ENCODE measurements at places on chromosomes 6 and 20.

DNA sequence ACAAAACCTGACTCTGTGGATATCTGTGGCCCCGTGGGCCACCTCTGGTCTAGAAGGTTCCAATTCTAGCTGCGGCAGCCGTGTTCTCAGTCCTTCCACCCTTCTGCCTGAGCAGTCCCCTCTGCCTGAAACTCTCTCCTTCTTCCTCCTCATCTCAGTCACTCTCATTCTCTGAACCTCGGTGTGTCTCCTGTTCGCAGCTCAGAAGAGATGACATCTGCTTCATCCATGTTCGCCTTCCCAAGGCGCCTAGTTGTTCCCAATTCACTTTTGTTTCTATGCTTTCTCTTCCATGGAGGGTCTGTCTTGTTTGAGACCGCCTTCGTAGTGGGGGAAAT, 95.5 kb downstream of the CEBPB start:
- DNase-seq: no peak

DNA sequence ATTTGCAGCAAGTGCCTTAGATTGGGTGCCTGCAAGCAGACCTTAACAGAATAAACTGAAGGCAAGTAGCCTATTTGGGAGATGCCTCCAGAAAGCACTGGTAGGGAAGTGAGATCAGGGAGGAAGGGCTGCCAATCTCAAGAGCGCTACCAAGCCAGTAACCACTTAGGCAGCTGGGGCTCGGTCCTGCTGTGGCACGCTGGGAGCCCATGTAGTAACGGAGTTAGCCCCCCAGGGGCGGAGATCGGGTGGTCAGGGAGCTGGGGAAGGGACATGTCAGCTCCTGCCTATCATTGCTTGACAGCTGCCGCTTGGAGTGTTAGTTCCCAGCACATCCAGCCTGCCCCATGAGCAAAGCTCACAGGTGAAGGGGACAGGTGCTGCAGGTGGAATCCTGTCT, 127.0 kb downstream of the CEBPB start:
- no peak for DNase-seq

- no peak for DNase-seq
Observed at GRCh38 chr20:24823176-24823784, 125.8 kb upstream of the CST7 start.

DNA sequence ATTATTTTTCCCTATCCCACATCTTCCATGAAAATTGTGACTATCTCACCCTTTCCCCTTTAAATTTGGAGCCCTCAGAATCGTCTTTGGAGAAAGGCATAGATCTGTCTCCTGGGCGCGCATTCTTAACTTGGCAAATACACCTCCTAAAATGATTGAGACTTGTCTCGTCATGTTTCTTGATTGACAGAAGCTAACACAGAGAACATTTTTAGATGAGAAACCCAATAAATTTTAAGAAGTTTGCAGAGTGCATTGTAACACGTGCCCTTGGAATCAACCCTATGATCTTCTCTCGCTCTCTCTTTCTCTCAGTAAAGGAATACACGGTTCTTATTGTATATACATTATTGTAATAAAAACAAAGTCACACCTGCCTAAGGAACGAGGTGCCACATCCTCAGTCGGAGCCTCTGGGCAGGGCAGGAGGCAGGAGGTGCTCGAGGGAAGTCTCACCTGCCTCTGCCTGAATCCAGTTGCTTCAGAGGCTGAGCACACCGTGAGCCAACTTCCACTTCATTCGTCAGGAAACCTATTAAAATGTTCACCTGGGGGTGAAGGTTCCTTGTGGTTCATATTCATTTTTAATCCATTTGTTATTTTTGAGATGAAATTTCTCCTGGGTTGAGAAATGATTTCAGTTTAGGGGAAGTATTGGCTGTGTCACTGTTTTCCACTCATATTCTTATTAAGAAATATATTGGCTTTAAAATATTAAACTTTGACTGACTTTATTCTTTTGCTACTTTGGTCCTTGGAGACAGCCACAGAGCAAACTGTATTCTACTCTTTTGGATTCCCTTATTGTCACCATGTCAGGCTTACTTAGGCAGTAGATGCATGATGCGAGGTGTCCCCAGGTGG, 90.5 kb upstream of the THBS2 start:
- no peak for DNase-seq

DNA sequence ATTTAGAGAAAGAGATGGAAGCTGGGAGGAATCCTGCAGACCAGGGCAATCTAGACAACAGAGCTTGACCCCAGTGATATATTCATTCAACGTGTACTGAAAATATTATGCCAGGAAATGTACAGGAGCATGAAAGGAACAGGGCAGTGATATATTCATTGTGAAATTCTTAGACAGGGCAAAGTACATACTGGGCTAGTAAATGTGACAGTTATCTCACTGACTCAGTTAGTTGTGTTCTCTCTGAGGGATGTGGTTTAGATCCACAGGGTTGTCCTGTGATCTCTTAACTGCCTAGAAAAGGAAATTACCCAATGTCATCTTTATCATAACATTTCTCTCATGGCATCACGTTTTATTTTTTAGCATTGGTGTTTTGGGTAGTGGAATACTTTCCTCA, 891.3 kb downstream of the EYS start:
- DNase-seq: no peak

DNA sequence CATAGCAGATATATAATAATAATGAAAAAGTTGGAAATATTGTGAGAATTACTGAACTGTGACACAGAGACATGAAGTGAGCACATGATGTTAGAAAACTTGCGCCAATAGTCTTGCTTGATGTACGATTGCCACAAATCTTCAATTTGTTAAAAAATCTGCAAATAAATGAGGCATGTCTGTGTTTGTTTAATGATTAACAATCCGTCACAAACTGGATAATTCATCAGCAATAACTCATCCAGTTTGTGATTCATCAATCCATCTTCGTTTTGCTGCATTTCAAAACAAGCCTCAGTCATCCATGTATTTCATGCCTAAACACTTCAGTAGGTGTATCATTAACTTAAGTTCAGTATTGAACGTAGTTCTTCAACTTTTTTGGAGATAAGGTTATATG, 25.5 kb upstream of the SMIM26 start:
- no peak for DNase-seq

GRCh38 chr20:58700823-58701222, 8.2 kb downstream of the NPEPL1 start:
- no peak for DNase-seq

- no peak for DNase-seq
Observed at GRCh38 chr20:15528391-15529111, 1044.7 kb downstream of the KIF16B start.

DNA sequence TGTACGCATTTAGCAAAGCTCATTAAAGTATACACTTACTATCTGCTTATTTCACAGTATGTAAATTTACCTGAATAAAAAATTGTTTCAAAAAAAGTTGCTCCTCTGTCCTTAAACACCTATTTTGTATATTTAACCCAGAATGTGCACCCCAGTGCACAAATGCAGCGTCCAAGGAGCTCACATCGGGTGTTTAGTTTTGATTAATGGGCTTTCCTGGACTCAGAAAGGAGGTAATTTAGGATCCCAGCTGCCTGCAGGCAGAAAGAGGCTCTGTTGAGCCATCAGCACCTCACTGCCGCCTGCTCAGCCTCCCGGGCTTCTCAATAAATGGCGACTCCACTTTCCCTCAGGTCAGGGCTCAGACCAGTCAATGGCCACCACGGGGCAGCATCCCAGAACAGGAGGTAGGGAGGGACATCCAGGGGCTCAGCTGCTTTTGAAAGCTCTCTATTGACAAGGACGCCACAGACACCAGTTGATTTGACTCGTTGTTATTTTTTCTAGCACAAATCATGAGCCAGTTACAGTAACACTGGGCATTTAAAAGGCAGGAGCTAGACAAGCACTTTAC, 70.2 kb upstream of the TBC1D7 start:
- DNase-seq: no peak

DNA sequence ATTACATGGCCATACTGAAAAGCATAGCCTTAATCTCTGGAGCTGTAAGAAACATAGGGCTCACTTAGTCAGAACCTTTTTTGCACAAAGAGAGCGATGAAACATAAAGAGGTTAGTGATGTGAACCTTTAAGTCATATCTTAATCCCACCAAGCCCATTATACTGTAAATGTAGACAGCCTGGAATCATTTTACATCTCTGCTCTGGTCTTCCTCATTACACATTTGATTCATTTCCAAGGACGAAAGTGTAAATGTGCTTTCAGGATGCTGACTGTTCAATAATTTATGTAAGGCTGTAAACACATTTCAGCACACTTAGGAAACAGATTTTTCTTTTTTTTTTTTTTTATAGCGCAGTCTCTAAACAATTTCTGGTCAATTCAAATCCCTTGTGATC, 131.3 kb upstream of the B3GAT2 start:
- DNase-seq: no peak

GRCh38 chr6:12115492-12115891, 103.4 kb downstream of the HIVEP1 start:
- DNase-seq: no peak

GRCh38 chr6:28659250-28659566, 133.5 kb downstream of the GPX5 start:
- no peak for DNase-seq

DNA sequence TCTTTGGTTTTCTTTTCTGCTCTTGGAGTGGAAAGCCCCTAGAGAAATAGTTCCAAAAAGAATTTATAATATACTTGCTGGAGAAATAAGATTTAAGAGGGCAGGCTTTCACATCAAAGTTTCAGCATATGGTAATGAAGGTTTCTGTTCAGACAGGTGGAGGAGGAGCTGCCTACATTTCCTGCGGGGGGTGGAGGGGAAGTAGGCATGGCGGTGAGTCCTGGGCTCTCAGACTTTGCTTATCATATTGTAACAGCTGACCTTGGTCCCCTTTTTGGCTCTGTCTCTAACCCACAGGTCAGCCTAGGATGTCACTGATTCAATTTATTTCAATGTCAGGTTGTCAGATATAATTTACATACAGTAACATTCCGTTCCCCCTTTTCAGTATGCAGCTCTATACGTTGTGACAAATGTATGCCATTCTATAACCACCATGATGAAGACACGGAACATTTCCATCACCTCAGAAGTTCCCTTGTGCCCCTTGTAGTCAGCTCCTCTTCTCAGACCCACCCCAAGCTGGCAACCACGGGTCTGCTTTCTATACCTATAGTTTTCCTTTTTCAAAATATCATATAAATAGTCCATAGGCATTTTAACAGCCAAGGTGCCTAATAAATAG, 77.6 kb upstream of the GGTLC1 start:
- no peak for DNase-seq

- no peak for DNase-seq
Observed at GRCh38 chr6:104170401-104170800, 689.3 kb downstream of the HACE1 start.

DNA sequence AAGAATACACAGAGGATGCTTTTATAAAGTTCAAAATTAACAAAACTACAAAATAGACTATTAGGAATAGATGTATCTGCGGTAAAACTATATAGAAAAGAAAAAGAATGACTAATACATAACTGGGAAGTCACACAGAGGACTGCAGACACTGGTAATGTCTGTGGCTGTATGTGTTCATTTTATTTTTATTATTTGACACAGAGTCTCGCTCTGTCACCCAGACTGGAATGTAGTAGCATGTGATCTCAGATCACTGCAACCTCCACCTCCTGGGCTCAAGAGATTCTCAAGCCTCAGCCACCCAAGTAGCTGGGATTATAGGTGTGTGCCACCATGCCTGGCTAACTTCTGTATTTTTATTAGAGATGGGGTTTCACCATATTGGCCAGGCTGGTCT, 38.9 kb downstream of the ESF1 start:
- DNase-seq: no peak

DNA sequence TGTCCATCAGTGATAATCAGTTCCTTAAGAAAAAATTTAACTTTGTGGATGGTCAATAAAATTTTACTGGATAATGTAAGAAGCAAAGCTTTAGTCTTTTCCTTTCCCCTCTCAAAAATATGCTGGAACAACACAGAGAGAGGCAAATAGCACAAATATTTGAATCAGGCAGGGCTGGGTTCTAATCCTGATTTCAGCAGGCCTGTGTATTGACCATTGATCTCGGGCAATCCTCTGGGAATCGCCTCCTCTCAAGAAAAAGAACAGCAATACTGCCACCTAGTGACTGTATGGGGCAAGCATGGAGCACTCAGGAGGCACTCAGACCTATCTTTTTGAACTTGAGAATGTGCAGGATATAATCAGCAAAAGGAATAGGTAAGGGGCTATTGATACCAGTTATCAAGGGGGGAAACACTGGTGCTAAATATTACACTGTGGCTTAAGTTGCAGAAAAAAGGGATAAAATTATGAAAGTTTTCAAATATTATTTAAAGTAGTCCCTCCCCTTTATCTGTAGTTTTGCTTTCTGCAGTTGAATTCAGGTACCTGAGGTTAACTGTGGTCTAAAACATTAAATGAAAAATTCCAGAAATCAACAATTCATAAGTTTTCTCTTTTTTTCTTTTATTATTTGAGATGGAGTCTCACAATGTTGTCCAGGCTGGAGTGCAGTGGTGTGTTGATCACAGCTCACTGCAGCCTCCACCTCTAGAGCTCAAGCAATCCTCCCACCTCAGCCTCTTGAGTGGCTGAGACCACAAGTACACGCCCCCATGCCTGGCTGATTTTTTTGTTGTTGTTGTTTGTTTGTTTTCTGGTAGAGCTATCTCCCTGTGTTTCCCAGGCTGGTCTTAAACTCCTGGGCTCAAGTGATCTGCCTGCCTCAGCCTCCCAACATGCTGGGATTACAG, 91.8 kb upstream of the NHSL1 start:
- no peak for DNase-seq

DNA sequence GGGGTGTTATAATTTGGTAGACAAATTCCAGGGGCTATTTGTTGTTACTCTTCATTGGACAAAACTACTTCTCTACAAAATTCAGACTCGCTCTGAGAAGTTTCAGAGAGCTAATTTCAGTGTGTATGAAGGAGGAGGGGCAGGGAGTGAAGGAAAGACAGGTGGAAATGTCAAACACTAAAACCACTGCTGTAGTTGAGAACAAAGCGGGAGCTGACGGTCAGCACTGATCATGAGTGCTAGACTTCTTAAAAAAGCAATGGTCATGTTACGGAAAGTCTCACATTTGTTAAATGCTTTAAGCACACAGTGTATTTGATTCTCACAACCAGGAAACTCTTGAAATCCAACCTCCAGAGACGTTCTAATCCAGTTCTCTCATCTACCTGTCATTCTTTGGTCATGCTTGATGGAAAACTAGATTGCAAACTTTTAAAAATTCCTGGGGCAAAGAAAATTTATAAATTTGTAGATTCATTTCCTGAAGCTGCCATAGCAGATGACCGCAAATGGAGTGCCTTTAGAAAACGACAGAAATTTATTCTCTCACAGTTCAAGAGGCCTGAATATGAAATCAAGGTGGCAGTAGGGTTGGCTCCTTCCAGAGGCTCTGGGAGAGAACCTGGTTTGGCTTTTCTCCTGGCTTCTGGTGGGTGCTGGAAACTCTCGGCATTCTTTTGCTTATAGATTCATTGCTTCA, 100.7 kb upstream of the CARMIL1 start:
- no peak for DNase-seq

- DNase-seq: no peak
Observed at GRCh38 chr6:96659084-96659845, 96.3 kb downstream of the FHL5 start.

DNA sequence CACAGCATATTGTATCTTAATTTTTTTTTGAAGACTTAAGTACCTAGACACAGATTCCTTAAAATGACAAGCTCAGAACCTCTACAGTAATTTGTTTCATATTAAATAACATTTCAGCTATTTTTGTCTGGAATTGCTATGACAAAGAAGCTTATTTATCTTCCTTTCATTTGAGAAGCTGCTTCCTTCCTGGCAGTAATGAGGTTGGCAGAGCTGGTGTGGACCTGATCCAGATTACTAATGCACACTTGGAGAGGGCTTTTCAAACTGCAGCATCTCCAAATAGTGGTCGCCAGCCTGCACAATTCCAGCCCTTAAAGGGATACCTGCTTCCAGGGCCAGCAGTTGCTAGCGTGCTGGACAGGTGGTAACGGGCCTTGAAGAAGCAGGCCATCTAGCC, 12.1 kb downstream of the PTCHD4 start:
- DNase-seq: no peak
